ENCODE measurements at places on chromosomes 12 and 14.

DNA sequence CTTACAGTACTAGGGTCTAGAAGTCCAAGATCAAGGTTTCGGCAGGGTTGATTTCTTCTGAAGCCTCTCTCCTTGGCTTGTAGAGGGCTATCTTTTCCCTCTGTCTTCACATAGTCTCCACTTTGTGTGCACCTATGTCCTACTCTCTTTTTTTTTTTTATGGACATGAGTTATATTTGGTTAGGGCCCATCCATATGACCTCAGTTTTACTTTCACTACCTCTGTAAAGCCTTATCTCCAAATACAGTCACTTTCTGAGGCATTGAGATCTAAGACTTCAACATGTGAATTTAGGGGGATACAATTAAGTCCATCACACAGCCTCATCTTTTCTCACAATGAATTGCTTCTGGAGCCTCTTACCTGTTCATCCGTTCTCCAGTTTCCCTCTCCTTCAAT lies 5.9 kb upstream of the SPTB start:
- ATAC-seq = no peak

DNA sequence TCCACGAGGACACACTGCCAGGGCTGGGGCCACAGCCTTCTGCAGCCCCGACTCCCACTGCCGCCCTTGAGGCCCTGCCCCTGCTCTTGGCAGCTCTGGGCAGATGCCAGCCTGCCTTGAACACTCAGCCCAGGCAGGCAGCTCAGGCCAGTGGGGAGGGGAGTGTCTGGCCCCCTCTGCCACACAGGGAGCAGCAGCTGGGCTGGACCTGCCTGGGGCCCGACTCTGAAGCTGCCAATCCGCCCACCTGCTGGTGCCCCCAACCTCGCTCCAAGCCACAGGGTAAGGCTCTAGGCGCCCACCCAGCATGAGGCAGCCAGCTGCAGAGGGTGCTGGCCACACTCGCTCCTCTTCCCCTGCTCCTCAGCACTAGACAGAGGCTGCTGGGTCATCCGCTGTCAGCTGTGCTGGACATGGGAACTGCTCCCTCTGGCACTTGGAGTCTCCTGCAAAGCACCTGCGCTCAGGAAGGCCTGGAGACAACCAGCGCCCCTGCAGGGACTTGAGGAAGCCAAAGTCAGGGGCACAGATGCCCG lies 24.6 kb upstream of the NUDT14 start:
- ATAC-seq = no peak

DNA sequence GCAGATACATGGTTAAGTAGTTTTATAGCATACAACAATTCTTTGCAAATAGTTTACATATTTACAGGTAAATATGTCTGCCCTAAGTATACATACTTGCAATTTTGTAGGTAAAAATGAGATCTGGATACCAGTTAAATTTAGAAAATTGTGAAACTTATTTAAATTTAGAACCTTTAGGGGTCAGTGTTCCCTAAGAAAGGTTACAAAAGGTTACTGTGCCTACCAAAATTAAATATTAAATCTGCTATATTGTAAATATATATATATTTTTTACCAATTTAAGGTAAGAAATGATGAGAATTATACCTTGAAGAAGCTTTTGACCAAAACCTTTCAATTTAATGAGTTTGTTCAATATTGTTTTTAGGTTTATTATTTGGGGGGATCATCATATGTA lies 54.0 kb downstream of the MIPOL1 start:
- no peak for ATAC-seq

- ATAC-seq = no peak
Measured at GRCh38 chr12:93078059-93078458, 149.0 kb upstream of the EEA1 start.

- no peak for ATAC-seq
Measured at GRCh38 chr14:20470603-20470901, 1.3 kb downstream of the PNP start.

GRCh38 chr12:56086096-56086495 lies 6.1 kb downstream of the ERBB3 start:
- ATAC-seq = no peak

- no peak for ATAC-seq
Measured at GRCh38 chr14:49957089-49957852, 64.4 kb downstream of the ARF6 start.

DNA sequence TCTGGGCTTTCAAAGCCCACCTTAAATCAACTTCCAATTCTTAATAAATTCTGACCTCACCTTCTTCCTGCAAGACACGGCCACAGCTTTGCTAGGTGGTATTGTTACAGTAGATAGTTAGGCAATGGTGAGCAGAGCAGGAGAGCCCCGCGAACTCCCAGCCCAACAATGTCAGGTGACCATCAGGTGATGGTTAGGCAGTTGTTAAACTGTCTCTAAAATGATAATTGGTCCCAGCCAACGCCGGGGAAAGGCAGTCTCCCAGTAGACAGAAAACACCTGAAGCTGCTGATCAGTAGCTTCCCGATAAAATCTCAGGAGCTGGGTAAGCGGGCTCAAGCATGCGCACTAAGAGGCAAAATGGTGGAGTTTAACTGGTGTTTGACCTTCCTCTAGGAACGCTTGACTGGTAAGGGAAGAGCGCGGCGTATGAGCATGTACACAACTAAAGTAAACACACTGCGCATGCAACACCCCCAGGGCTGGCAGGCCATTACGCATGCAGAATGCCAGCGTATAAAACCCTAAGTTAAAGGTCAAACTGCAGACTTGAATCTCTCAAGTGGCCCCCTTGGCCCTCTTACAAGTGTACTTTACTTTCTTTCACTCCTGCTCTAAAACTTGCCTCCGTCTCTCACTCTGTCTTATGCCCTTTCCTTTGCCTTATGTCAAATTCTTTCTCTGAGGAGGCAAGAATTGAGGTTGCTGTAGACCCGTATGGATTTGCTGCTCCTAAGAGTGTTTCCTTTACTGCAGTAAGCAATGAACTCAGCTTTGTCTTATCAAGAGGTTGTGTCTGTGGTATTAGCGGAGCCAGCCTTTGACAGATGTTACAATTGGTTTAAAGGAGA lies 113.5 kb downstream of the C12orf75 start:
- ATAC-seq = no peak

GRCh38 chr12:112097641-112098040 lies 10.9 kb downstream of the NAA25 start:
- no peak for ATAC-seq

GRCh38 chr14:27222671-27223070 lies 624.8 kb upstream of the NOVA1 start:
- no peak for ATAC-seq

DNA sequence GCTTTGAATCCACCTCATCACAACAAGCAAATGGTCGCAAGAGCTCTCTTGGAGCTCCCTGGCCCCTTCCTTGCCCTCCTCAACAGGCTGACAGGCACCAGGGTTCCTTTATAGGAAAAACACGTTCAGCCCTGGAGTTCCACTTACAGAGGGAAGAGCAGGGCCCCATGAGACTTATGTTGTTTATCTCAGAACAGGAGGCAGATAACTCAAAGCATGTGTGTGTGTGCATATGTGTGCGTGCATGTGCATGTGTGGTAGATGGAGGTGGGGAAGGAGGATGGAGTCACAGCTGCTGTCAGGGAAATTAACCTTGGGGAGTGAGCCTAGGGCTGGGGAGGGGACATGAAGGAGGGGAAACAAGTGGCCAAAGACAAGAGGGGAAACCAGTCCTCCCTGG lies 138.1 kb downstream of the DPF3 start:
- ATAC-seq = no peak

GRCh38 chr12:41983394-41983793 lies 161.3 kb downstream of the GXYLT1 start:
- no peak for ATAC-seq

DNA sequence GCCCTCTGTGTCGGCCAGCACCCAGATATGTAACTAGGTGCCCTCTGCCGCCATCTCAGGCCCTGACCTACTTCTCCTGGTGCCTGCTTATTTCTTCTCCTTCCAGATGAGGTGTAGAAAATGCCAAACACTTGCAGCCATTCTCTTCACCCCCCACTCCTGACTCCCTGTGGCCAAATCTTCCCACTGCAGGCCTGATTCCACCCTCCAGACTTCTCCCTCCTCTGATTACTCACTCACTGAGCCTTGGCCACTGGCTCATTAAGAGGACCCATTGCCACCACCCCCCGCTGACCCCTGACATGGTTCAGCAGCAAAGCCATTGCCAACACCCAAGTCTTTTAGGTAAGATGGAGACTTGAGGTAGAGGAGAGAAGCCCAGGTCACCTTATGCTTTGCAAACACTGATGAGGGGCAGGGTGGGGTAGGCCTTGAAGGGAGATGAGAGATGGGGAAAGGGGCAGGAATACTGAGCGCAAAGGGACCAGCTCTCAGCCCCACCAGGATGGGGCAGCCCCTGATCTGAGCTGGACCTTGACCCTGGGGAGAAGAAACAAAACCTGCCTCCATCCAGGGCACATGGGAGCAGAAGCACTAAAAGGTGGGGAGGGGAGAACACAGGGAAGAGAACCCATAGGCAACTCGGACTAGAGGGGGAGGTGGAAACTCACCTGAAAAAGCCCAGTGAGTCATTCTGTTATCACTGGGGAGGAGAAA lies 25.1 kb upstream of the ANO2 start:
- ATAC-seq = no peak

DNA sequence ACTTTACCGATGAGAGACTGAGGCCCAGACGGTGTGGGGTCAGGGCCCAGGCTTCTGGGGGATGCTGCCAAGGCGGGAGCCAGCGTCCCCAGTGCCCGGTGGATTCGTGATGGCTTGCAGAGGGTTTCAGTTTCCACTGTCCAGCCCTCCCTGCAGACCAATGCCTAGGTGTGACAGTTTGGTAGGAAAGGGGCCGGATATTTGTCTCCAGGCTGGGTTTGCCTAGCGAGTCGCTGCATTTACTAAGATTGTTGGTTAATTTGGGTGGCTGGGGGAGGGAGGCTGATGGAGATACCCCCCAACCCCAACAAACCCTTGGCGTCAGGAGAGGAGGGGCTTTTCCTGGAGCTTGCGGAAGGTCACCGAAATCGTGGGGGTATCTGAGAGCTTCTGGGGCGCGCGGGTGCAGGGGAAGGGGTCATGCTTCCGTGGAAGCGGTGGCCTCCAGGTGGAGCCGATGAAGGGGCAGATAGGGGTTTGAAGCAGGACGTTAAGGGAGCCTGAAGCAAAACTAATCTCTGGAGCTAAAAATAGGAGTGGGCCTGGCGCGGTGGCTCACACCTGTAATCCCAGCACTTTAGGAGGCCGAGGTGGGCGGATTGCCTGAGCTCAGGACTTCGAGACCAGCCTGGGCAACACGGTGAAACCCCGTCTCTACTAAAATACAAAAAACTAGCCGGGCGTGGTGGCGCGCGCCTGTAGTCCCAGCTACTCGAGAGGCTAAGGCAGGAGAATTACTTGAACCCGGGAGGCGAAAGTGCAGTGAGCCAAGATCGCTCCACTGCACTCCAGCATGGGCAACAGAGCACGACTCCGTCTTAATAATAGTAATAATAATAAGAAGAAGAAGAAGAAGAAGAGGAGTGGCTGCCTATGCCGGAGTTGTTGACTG lies 1.1 kb upstream of the CDC42BPB start:
- no peak for ATAC-seq

GRCh38 chr14:103093856-103094405 lies 594 bp upstream of the EXOC3L4 start:
- ATAC-seq = no peak

- no peak for ATAC-seq
Measured at GRCh38 chr14:80926397-80927082, 15.0 kb downstream of the CEP128 start.

GRCh38 chr12:107847430-107847829 lies 72.9 kb downstream of the ASCL4 start:
- no peak for ATAC-seq

- ATAC-seq = no peak
Measured at GRCh38 chr14:84856751-84857534, 673.0 kb upstream of the FLRT2 start.

DNA sequence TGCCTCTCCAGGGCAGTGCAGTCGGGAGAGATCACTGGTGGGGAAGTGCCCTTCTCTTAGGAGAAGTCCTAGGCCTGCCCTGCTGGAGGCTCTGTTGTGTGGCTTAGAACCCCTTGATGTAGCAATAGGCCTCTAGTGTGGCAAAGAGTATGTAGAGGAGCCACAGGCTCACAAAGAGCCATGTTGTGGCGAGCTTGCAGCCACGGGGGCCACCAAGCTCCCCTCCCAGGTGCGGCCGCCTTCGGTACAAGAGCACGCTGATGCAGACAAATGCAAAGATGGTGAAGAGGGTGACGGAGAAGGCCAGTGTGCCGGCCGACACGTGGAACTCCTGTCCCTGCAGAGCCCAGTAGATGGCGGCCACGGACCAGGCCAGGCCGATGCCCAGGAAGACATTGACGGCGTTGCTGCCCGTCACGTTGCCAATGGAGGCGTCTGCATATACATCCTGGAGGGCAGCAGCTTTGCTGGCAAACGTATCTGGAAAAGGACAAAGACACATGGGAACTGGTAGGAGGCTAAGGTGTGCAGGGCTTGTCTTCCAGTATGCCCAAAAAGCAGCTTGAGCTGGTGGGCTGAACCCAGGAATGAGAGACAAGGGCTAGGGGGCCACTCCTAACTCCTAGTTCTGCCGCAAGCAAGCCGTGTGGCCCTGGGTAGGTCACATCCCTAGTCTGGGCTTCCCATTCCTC lies 142.8 kb downstream of the SLC8A3 start:
- ATAC-seq = no peak

DNA sequence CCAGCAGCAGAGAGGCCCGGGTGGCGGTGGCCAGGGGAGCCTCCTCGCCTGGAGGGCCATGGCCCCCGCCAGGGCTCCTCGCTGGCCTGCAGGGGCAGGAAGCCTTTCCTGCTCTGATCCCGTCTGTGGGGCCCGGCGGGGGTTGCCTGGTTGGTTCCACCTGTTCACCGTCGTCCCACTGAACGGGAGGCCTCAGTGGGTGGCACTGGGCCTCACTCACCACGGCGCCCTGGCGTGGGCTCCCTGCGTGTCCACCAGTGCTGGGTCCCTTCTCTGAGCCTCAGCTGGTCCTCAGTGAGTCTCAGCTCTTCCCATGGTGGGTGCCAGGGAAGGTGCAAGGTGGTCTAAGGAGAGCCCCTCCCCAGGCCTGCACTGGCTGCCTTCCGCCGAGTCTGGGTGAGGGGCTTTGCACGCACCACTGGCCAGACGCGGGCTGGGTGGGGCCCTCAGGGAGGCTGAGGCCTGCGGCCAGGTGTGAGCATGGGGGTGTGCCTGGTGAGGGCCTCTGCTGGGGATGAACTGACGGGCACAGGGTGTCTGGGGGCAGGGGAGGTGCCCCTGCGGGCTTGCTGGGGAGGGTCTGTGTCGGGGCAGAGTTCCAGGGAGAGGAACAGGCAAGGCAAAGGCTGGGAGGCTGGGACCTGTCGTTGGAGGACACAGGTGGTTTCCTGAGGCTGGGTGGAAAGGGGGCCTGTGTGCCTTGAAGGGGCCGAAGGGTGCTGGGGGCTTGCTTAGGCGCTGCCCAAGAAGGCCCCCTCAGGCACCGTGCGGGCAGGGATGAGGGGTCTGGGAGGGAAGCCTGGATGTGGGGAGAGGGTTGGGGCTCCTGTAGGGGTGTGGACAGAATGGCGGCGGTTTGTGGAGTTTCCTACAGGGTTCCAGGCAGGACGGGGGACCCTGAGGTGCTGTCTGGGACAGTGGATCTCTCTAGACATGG lies 339.8 kb downstream of the TMEM121 start:
- ATAC-seq = no peak

GRCh38 chr14:93946104-93946503 lies 19.0 kb downstream of the FAM181A start:
- no peak for ATAC-seq

GRCh38 chr12:71503579-71504391 lies 64.2 kb downstream of the LGR5 start:
- ATAC-seq = peak; percentile 49

- no peak for ATAC-seq
Measured at GRCh38 chr12:128408669-128409068, 141.7 kb downstream of the TMEM132C start.

GRCh38 chr12:30976206-30976605 lies 49.7 kb downstream of the TSPAN11 start:
- ATAC-seq = no peak

- ATAC-seq = no peak
Measured at GRCh38 chr14:82710267-82710841, 1176.7 kb upstream of the SEL1L start.
